ENCODE measurements at places on chromosomes 5 and 9.
A peak's percentile ranks its signal among the peaks of the same experiment; 100 is the strongest.

- no peak for DNase-seq
These were observed 40.1 kb upstream of the GRHPR start for GRCh38 chr9:37382161-37382981.

GRCh38 chr5:77698920-77699319 lies 60.4 kb upstream of the OTP start:
- no peak for DNase-seq

GRCh38 chr9:136599811-136600660 lies 54.2 kb upstream of the NOTCH1 start:
- DNase-seq: no peak

- peak; percentile 99 for DNase-seq
These were observed 35.6 kb downstream of the TNFSF8 start for GRCh38 chr9:114894609-114895433.

DNA sequence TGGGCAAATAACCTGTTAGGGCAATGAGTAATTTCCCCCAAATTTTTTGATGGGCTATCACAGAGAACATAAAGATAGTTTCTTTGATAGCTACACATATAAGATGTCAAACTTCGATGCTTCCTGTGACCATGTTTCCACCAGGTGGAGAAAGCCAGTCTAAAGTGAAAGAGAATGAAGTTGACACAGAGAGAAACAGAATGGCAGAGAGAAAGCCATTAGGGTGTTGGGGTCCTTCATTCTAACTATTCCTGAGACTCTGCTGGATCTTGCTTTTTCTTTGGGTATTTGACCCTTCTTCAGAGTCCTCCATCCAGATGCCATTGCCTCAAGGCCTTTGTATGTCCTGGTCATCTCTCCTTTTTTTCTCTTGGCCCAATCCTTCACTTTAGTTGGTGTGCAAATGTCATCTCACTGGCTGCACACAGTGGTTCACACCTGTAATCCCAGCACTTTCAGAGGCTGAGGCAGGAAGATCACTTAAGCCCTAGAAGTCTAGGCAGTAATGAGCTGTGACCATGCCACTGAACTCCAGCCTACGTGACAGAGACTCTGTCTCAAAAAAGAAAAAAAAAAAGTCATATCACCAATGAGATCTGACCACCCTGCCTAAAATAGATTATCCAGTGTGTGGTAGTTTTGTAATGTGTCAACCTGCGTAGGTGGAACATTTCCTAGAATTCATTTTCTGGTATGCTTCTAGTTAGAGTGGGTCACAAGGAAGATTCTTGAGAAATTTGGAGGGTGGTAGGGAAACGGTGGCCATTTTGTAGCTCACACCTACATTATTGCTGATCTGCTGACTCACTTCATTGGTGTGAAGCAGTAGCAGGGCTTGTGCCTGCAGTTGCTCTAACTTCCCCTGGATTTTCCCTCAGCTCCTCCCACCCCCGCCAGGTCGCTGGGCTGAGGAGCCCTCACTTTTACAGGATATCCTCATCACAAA lies 20.8 kb upstream of the KIF2A start:
- DNase-seq: no peak

DNA sequence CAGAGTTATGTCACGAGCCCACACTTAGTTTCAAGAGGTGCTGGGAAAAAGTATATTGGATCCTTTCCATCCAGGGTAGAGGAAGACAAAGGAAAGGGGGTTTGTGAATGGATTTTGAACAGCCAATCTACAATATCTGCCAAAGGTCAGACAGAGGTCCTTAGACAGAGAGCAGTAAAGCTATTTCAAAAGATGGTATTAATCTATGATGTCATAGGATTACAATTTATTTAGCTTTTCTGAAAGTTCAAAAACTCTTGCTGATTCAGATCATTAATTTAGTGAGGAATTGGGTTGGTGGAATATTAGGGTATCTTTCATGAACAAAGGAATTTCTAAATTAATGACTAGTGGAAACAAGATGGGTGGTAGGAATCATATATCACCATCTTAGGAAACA lies 126.9 kb downstream of the NTRK2 start:
- DNase-seq: no peak

- no peak for DNase-seq
These were observed 300 bp upstream of the SVEP1 start for GRCh38 chr9:110579862-110580219.

- DNase-seq: peak; percentile 66
These were observed 1.3 kb downstream of the ANP32B start for GRCh38 chr9:97984188-97985057.

DNA sequence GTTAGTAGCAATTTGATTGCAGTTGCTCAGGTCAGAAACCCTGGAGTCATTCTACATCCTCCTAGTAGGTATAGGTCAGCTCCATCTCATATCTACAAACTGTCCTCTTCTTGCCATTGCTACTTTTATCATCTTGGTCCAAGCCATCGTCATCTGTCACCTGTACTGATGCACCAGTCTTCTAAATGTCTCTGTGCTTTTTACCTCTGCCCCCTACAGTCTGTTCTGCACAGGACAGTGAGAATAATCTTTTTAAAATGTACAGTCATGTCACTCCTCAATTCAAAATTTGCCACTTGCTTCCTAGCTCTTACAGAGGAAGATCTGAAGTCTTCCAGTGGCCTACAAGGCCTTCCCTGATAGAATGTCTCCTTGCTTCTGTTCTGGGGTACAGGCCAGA lies 6.8 kb downstream of the NNT start:
- no peak for DNase-seq

DNA sequence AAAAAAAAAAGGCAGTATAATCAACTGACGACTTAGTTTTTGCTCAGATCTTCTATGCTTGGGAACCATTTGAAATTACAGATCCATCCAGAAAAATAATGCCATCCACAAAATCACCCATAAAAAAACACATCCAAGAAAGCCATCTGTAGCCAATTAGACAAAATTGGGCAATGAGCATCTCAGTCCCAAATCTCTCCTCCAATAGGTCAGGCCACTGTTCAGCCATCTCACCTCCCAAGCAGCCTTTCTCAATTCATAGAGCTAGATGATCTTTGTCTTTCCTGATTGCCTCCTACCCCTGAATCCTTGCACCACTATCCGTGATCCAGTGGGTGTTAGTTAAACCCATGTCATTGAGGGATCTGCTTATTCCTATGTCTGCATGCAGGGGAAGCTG lies 139.6 kb downstream of the SCAMP1 start:
- DNase-seq: no peak

GRCh38 chr5:180548563-180548962 lies 42.7 kb downstream of the SCGB3A1 start:
- no peak for DNase-seq

- DNase-seq: no peak
These were observed 163.9 kb downstream of the PIK3R1 start for GRCh38 chr5:68379275-68380036.

- no peak for DNase-seq
These were observed 4.5 kb upstream of the LCP2 start for GRCh38 chr5:170301981-170302652.

- DNase-seq: no peak
These were observed 191.0 kb upstream of the KIF2A start for GRCh38 chr5:62115014-62115413.

Data from SW 1271 (cell line).